ENCODE measurements at places on chromosomes 5 and 9.

DNA sequence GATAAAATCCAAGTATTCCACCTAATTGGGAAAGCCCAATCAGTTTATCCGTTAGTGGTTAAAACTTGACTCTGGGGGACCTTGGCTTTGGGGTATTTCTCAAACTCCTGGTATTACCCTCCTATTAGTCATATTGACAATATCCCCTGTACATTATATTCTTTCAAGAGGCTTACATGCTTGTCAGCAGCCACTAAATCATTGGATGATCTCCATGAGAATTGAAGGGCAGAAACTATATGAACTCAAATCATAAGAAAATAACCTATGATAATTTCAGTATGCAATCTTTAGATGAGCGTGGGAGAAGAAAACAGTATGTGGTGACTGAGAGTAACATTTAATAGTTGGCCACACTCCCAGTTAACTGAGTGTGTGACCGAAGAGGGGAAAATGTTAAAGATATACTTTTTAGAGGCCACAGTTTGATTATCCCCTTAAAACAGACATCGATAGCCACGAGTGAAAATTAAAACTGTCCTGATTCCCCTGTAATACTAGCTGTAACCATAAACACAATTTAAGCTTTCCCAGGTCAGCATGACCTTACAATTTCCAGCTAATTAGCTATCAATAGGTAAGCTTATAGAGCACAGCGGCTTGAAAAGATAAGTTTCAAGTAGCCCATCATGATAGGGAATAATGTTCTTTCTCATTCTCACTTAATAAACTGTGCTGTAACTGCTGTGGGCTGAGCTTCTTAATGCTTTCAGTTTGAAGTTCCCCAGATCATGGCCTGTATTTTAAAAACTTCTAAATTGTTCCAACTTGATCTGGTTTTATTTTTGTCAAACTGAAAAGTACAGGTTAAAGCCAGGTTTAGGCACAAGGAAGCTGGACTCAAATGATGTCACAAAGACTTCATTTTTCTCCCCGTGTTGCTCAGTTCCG, 58.6 kb downstream of the PUM3 start:
- no peak for DNase-seq

DNA sequence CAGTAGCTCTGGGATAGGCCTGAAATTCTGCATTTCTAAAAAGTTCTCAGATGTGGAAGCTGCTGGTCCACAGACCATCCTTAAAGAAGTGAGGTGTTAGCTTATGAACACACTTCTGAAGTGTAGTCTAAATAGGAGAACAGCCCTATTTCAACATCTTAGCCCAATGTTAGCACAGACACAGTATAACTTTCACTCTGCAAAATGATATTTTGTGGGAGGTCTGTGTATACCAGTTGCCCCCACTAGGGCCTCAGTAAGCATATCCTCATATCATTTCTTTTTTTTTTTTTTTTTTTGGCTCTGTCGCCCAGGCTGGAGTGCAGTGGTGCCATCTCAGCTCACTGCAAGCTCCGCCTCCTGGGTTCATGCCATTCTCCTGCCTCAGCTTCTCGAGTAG, 7.5 kb upstream of the HABP4 start:
- DNase-seq: no peak

DNA sequence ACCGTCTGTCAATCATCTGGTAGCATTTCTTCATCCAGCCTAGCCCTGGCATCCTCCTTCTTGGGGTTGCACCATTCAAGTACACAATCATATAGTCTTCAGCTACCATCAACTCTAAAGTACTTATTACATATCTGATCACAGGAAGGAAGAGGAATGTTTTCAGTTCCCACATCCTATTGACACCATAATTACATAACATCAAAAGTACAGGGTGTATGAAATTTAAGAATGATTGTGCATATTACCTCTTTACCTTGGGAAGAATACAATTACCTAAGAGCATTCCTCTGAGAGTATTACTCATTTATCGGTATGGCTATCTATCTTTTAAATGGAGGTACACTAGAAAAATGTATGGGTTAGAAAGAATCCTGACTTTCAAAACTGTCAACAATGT, 126.8 kb upstream of the PCA3 start:
- DNase-seq: no peak

- DNase-seq: no peak
These were observed 1.3 kb downstream of the ANXA1 start for GRCh38 chr9:73152953-73153352.

- DNase-seq: no peak
These were observed 81.4 kb downstream of the EDIL3 start for GRCh38 chr5:84303315-84303714.

GRCh38 chr9:123682746-123683145, 247.2 kb downstream of the DENND1A start:
- no peak for DNase-seq

GRCh38 chr5:124941051-124942049, 194.9 kb upstream of the ZNF608 start:
- DNase-seq: no peak

DNA sequence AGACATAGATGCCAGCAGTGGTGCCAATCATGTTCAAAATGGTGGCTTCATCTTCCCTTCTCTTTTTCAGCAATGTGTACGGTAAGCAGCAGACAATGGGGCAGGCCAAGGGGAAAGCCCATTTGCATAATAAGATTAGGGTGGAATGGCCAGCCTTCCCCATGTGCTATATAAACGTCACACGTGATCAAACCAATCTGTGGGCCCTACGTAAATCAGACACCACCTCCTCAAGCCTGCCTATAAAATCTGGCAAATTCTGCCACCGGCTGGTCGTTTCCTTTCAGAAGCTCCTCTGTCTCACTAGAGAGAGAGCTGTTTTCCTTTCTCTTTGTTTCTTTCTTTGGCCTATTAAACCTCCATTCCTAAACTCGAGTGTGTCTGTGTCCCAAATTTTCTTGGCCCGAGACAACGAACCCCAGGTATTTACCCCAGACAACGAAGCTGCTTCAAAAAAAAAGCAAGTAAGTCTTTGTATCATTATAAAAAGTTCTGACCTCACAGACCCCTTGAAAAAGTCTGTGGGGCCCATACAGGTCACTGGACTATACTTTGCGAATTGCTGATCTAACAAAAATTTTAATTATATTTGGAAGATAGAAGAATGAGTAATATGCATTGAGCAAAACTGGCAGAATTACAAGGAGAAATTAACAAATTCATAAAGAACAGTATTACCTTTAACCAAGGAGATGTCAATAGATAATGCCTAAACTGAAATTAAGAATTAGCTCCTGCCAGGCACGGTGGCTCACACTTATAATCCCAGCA, 15.2 kb downstream of the ZBTB5 start:
- no peak for DNase-seq

GRCh38 chr5:177300236-177300880, 3.2 kb downstream of the RAB24 start:
- peak; percentile 56 for DNase-seq

DNA sequence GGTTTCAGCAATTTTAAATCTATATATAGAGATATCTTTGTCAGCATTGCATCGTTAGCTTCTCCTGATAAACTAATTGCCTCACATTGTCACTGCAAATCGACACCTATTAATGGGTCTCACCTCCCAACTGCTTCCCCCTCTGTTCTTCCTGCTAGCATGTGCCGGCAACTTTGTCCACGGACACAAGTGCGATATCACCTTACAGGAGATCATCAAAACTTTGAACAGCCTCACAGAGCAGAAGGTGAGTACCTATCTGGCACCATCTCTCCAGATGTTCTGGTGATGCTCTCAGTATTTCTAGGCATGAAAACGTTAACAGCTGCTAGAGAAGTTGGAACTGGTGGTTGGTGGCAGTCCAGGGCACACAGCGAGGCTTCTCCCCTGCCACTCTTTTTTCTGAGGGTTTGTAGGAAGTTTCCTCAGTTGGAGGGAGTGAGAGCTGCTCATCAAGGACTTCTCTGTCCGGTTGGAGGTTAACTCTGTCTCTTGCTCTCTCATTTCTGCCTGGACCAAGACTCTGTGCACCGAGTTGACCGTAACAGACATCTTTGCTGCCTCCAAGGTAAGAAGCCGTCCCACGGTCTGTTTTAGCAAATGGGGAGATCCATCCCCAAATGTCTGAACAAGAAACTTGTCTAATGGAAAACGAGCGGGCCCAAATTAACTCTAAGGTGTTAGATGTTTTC, at the start of gene IL4:
TSS of gene IL4 (plus strand) at position 51 of the 692 bp plus-strand sequence. CDS start at position 113, 62 bp downstream.
- no peak for DNase-seq

GRCh38 chr9:28941856-28942255, 1368.6 kb upstream of the C9orf72 start:
- no peak for DNase-seq

GRCh38 chr9:18422296-18423036, 51.5 kb upstream of the ADAMTSL1 start:
- DNase-seq: no peak

GRCh38 chr9:81344366-81344765, 345.0 kb downstream of the TLE1 start:
- no peak for DNase-seq

GRCh38 chr5:139670369-139671095, 22.4 kb downstream of the CXXC5 start:
- peak; percentile 34 for DNase-seq

DNA sequence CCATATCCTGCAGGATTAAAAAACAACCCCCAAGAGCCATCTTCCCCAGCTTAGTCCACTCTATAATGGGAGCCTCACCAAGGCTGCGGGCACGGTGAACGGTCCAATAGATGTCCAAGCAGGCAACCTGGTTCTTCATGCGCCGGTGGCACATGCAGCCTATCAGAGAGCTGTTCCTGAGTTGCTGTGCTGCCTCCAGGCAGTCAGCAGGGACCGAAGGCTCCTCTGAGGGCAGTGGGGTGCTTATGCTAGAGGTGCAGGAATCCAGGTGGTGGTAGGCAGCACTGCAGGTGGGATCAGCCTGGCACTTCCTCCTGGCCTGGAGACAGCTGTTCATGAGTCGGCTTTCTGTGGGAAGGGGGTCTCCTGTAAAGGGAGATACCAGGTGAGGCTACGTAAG, 10.2 kb downstream of the GFRA3 start:
- no peak for DNase-seq

- no peak for DNase-seq
These were observed 250.2 kb upstream of the PTGER4 start for GRCh38 chr5:40429258-40430100.

GRCh38 chr9:81108821-81109220, 580.5 kb downstream of the TLE1 start:
- no peak for DNase-seq

- no peak for DNase-seq
These were observed 100.5 kb downstream of the ENC1 start for GRCh38 chr5:74539986-74540385.

- DNase-seq: no peak
These were observed 75.4 kb upstream of the TBC1D2 start for GRCh38 chr9:98330831-98331230.

DNA sequence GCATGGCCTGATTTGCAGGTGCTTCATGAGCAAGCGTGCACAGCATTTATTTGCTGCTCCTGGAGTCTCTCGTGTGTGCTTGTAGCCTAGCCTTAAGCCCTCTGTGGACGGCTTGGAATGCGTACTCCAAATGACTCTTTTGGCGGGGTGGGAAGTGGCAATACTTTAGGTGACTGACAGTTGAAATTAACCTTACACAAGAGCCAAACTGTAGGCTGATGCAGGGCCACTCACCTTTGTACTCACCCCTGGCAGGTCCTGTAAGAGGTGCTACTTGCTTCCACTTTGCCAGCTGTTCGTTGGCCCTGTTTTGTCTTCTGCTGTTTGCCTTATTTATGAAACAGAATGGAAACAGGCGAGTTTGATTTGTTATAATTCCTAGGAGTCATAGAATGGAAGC, 22.9 kb downstream of the TENT4A start:
- no peak for DNase-seq

DNA sequence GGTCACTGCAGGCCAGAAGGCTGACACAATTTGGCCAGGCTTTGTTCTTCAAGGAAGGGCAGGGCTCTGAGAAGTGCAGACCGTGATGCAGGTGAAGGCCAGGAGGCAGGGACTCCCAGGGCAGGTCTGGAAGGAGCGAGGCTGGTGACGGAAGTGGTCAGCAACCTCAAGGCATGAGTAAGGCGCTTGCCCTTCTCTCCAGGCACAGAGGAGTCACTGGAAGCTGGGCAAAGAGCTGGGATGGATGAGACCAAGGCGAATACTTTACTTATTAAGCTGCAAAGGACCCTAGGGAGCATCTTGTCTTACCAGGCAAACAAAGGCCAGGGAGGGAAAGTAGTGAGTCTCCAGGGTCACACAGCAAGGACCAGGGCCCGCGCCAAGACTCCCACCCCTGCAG, 18.6 kb downstream of the IRF1 start:
- no peak for DNase-seq

DNA sequence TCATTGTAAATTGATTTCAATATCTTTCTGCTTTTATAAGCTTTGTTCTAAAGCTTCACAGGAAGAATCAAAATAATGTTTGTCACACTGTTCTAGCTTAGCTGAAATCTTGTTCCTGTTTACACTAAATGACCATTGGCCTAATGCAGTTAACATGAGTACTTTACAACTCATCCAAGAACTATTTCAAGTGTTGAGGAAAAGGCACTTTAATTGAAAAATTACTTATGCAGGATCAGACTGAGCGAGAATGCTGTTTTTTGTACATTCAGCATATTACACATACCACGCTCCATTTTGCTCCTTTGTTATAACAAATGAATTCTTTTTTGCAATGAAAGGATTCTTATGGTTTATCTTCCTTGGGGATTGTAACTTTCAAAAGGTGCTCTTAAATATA, 22.4 kb upstream of the SMIM15 start:
- no peak for DNase-seq

- DNase-seq: no peak
These were observed 4.6 kb downstream of the FLT4 start for GRCh38 chr5:180644825-180645273.

DNA sequence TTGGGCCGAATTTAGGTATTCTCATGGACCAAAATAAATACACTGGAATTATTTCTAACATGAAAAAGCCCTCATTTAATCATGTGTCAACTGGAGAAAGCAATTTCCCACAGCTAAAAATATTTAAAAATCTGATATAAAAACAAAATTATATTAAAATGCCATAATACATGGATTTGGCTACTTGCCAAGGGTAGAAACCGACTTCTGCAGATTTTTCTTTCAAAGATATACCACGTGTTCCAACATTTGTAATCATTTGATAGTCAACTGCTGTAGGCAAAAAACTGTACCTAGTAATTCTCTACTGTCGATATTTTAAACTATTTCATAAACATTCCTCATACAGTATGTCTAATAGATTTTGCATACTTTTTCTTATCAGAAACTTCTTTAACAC, 237.6 kb downstream of the FBXL17 start:
- DNase-seq: no peak

DNA sequence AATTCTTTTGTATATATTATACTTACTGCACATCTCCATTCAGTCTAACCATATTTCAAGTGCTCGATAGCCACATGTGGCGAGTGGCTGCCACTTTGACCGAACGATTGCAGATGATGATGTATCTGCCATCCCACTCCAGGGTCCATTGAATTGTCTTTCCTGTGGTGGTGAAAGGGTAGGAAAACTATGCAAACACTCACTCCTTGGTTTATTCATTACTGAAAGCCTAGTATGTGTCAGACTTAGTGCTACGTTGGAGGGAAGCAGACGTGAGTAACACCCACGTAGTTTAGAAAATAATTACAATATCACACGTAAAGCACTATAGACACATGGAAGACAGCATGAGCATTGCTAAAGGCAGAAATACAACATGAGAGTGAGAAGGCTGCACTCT, 353.7 kb downstream of the CSNK1G3 start:
- DNase-seq: no peak

GRCh38 chr5:81694726-81695125, 56.2 kb downstream of the SSBP2 start:
- DNase-seq: no peak

GRCh38 chr5:115413651-115414050, 117.2 kb upstream of the CCDC112 start:
- DNase-seq: no peak

- no peak for DNase-seq
These were observed 12.0 kb upstream of the NRARP start for GRCh38 chr9:137313956-137314560.

- DNase-seq: no peak
These were observed 290.6 kb downstream of the FER start for GRCh38 chr5:109038209-109038840.

Measured in CD8-positive, alpha-beta T cell (primary cell).